GOT3 (cell line): ENCODE measurements at places on chromosomes 12 and 14.

- DNase-seq = no peak
Measured at GRCh38 chr12:68482660-68483059, 128.0 kb upstream of the RAP1B start.

GRCh38 chr14:29310757-29311156 is 544.2 kb downstream of the FOXG1 start:
- no peak for DNase-seq

DNA sequence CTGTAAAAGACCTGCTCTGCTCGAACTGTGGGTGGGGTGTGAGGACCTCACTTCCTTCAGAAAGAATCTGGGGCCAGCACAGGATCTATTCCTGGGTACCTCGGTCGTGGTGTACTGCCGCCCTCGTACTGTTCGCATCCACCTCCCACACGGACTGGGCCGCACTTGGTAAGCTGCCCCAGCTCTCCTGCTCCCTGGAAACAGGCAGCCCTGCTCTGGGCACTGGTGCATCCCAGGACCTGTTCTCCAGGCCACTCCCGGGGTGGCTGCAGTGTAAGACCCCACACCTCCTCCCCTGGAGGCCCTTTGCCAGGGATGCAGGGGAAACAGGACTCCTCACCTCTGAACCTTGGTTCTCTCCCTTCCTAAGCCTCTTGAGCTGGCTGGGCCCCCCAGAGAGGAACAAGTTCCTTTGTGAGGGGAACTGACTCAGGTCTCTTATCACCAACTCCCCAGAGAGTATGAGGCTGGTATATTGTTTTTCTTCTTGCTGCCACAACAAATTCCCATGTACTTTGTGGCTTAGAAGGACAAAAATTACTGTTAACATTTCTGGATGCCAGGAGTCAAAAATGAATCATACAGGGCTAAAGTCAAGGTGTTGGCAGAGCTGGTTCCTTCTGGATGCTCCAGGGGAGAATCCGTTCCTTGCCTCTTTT is 276.5 kb downstream of the NUAK1 start:
- DNase-seq = no peak

- DNase-seq = no peak
Measured at GRCh38 chr12:21346542-21347205, 12.0 kb upstream of the SLCO1A2 start.

DNA sequence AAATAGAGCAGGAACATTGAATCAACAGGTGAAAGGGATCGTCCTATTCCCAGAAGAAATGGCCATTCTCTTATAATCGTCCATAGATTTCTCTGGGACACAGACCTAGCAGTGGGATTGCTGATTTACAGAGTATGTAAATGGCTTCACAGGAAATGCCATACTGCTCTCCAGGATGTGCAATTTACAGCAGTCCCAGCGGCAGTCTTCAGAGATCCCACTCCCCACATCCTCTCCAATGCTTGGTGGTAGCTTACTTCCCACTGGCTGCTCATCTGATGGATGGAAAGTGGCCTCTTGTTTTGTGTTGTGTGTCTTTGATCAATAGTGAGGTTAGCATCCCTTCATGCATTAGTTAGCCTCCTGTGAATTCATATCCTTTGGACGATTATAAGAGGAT is 58.1 kb upstream of the PRMT8 start:
- no peak for DNase-seq

GRCh38 chr12:131473741-131474709 is 236.9 kb upstream of the SFSWAP start:
- no peak for DNase-seq

DNA sequence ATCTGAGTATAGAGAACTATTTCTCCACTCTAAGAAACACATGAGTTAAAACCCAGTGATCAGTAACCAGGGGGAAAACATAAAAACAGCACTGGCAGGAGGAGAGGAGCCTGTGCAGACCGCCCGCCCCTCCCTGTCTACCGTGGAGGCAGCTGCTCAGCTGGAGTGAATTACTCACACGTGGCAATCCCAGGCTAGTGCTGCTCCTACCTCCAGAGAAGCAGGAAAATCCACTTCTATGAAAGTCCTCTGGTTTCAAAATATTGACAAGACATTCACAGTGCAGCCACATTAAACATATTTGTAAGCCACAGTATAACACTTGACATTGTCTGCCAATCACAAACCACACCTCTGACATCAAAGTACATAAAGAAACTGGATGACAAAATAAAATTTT is 16.7 kb downstream of the TMEM132D start:
- no peak for DNase-seq

DNA sequence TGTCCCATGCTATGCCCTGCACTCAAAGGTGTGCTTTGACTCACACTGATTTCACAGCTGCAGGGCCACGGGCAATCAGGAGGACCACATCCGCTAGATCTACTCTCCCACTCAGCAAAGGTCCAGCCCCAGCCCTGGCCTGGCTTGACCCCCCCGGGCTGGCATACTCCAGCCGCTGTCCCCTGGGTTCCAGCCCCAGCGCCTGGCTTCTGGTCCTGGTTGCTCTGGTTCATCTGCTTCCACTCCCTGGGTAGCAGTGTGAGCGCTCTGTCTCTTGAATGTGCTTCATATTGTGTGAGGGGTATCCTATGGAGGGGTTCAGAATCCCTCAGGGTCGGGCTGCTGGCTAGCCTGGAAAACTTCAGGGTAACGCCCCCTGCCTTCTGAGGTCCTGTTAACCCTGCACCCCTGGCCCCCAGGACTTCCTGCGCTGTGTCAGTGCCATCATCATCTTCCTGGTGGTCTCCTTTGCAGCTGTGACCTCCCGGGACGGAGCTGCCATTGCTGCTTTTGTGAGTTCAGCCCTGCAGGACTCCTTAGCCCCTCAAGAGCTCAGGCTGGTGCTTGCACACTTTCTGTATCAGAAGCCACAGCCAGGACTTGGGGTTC is 1.9 kb downstream of the CMTM5 start:
- DNase-seq = no peak

DNA sequence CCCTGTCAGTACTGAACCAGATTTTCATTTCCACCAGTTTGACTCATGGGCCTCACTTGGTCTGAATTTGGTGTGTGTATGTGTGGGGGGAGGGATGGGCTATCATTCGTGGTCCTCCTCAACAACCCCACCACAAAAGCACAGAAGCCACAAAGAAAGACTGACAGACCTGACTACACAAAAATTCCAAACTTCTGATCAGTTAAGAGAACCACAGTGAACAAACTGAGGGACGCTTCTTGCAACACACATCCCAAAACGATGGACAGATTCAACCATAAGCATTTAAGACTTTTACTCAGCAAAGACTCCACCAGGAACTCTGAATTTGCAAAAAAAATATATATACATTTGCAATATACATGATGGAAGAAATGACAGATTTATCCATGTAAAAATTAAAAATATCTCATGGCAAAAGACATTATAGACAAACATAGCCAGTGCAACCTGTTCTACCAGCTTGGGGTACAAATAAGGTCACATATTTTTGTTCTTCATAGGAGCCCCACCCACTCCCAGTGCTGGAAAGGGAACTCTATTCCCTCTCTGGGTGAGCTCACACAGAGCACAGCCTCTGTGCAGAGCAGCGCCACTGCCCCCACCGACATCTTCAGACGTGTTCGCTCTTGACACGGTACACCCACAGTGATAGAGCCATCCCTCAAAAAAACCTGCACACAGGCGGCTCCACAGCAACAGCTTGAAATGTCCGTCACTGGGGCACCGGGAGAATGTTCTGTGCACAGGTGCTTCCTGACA is 49.7 kb downstream of the JAG2 start:
- DNase-seq = no peak

DNA sequence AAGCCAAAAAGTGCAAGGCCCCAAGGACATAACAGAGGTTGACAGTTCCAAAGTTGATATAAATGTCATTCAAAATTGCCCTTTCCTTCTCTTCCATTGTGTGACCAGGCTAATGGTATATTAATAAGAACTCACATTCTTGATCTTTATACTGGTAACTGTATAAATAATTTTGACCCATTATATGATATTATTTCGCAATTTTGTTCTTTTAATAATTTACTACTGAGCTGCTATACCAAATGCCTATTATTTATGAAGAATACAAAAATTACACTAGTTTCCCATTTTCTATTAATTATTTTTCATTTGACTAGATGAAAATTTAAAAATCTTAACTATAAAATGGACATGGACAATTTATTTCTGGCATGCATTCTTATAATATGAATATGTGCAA is 370.2 kb downstream of the SOX5 start:
- DNase-seq = no peak

GRCh38 chr12:112941528-112942335 is 3.5 kb downstream of the OAS3 start:
- no peak for DNase-seq

GRCh38 chr12:88934163-88934747 is 354.0 kb upstream of the KITLG start:
- DNase-seq = no peak

DNA sequence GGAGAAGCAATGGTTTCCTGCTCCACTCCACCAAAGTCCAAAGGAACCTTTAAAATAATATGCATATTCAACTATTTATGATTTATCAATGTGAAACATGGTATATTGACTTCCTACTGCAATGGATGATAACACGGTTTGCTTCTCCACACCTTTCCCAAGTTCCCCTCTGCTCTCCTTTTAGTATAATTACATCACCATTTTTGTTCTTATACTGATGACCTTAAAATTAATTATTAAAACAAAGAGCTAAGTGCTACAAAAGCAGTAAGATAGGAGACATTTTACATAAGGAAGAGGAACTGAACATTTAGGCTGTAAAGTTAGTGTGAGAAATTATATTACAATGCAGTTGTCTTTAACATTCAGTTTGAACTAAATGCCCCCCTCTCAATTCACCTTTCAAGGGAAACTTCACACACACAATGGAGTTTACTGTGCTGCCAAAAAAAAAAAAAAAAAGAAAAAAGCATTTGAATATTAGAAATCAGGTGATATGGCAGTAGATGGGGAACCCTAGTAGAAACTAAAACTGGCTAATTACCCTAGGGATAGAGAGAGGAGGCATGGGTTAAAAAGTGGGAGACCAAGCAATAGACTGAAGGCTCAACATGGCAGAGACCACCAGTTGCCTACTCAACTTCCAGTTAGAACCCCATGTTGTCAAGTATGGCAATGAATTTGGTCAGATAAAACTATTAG is 37.1 kb upstream of the STK38L start:
- DNase-seq = no peak

GRCh38 chr14:63468294-63468693 is 74.9 kb downstream of the PPP2R5E start:
- DNase-seq = no peak

- no peak for DNase-seq
Measured at GRCh38 chr12:106114447-106115068, 24.2 kb downstream of the NUAK1 start.

DNA sequence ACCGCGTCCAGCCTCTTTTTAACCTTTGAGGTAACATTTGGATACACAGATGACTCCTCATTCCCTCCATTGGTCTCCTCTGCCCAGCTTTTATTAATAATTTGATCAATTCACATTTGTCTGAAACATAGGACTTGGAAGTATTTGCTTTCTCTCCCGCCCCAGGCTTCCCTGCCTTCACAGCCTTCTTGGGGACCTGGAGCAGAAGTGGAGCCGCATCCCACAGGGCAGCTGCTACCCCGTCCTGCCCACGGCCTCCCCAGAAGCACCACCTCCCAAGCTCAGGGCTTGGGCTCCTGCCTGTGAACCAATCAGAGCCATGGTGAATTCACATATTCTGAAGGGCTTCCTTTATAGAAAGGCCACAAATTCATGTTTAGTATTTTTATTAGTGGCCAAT is 97.6 kb downstream of the PIWIL1 start:
- no peak for DNase-seq

DNA sequence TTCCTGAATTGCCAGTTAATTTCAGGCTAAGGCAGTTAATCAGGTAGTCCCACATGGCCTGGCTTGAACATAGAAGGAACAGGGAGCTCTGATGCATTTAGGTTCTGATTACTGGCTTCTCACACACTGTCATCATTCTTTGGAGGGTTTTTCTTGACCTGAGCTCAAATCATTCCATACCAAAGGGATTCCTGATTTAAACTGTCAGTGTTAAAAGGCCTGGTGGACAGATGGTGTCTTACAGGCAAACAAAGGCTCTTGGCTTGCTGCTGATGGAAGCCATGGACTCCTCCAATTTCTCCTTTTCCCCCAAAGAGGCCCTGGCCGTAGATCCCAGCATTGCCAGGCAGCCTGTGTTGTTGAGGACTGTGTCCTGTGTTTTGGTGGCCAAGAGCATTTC is 30.2 kb downstream of the CACNA1C start:
- no peak for DNase-seq

GRCh38 chr12:50636505-50636904 is 127.4 kb upstream of the ATF1 start:
- DNase-seq = no peak

- no peak for DNase-seq
Measured at GRCh38 chr14:54674046-54674741, 107.3 kb downstream of the SAMD4A start.

DNA sequence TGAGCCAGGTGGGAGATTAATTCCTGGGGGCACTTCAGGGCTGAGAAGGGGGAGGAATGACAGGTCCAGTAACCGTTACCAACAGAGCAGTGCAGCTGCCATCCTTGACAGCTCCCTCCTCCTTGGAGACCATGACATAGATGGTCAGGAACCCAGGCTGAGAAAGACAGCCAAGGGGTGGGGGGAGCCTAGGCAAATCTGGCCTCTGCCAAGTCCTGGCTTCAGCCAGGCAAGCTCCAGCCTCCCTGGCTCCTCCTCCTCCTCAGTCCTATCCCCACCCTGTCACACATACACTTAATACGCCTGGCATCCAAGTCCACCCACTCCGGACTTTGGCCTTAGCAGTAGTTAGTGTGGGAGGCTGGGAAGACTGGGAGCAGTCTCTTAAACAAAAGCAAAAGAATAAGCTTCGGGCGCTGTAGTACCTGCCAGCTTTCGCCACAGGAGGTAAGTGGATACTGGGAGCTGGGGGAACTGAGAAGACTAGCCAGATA is at the start of gene RDH5:
Gene RDH5, plus strand, starts transcription at position 323 of the 494 bp plus-strand sequence. CDS start 792 bp downstream, outside the sequence.
- no peak for DNase-seq

- DNase-seq = no peak
Measured at GRCh38 chr14:41830714-41831406, 224.2 kb downstream of the LRFN5 start.

DNA sequence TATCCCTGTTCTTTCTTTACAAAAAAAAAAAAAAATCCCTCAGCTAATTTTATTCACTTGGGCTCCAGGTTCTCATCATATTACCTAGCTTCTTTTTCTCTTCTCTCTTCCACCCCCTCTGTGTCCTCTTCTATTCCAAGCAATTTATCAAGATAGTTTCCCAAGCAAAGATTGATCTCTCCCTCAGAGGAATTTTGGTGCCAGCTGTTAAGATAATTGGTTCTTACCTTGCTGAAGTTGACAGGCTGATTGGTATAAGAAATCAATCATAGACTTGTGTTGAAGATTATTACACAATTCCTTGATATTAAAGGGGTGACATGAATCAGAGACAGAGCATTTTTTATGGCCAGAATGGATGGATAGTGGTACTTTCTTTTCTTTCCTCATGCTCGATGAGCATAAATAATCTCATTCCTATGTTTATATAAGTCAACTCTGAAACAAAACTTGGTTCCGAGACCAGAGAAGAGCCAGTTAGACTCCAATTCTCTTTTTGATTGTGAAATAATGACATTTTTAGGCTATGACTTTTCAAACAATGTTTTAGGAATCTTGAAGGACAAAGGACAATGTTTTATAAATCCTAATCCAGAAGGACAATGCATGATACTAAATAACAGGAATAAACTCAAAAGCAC is 264.1 kb upstream of the PRKD1 start:
- no peak for DNase-seq

- no peak for DNase-seq
Measured at GRCh38 chr12:74535536-74535935, 2.1 kb upstream of the ATXN7L3B start.
